ENCODE measurements at places on chromosomes 7 and 10.

DNA sequence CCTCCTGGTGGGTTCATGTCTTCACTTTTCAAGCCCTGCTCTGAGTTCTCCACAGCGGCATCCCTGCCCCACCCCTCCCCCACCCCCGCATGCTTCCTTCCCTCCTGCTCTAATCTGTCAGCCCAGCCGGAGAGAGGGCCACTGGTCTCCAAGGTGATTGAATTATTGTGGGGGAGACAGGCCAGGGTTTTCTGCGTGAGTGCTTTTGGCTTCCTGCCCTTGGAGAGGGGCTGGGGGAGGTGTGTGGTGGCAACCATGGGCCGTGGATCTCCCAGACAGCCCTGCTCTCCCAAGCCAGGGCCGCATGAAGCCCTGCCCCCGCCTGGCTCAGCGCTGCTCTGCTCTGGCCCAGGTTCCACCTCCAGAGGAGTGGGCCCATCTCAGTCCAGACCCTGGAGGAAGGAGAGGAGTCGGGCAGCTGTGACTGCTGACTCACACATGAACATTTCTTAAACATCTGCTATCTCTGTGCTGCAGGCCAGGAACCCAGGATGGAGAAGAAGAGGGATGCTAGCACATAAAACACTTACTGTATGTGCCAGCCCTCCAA, 109.9 kb downstream of the ZMIZ1 start:
- DNase-seq, result no peak

DNA sequence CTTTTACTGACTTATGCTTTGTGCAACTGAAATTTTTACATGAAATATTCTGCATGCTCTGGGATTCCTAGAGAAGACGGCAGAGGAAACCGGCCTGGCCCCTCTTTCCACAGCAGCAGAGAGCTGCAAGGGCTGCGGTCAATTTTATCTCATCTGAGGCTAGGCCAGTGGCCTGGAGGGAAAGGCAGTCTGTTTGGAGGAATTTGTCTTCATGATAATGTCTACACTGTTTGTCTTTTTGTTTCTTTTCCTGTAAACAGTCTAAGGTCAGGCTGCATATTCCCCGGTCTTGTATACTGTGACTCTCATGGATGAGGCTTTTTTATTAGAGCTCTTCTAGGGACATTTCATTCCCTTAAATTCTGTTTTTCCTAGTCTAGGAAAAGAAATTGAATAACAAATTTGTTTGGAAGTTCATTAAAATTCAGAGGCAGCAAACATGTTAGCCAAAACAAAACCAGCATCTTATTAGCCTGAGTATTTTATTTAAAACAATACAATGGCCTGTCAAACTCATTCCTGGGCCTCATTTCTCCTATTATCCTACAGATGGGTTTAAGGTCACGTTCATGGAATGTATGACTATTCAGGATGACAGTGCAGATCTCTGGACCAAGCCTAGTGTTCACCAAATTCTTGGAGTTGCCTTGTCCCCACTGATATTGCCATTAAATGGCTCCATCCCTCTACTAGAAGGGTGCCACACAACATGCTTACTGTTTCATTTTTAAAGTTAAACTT, 26.4 kb downstream of the LAMB4 start:
- no peak for DNase-seq

GRCh38 chr7:130794619-130794922, 60.6 kb upstream of the KLF14 start:
- no peak for DNase-seq

- no peak for DNase-seq
Measured at GRCh38 chr7:66183700-66184099, 21.4 kb upstream of the TPST1 start.

DNA sequence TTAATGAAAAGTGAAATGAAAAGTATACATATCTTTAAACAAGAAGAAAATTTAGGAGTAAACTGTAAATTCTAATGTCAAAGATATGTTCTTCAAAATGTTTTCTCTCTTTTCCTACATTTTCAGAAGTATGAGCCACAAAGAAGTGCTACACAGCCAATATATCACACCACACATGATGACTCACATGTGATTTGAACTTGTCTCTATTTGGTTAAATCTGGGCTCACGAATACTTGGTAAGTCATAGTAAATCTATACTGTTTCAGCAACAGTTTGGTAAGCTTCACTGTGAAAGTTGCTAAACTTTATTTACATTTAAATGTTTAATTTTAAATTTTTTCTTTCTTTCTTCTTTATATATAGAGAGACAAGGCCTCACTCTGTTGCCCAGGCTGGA, 380.6 kb upstream of the IGFBP3 start:
- no peak for DNase-seq

GRCh38 chr10:84948644-84949043, 620.3 kb downstream of the CCSER2 start:
- no peak for DNase-seq

Measured in stimulated activated CD8-positive, alpha-beta memory T cell treated with anti-CD3 and anti-CD28 coated beads, Interleukin-2, amount 100 ng/mL, for 48 hours (primary cell).